GM19239 (cell line): ENCODE measurements at places on chromosomes 6 and 20.

GRCh38 chr20:47099825-47100441 is 205.3 kb downstream of the EYA2 start:
- no peak for DNase-seq

- DNase-seq = no peak
Observed at GRCh38 chr20:43442282-43442880, 15.3 kb upstream of the SRSF6 start.

- no peak for DNase-seq
Observed at GRCh38 chr20:57499676-57500075, 25.3 kb downstream of the CTCFL start.

DNA sequence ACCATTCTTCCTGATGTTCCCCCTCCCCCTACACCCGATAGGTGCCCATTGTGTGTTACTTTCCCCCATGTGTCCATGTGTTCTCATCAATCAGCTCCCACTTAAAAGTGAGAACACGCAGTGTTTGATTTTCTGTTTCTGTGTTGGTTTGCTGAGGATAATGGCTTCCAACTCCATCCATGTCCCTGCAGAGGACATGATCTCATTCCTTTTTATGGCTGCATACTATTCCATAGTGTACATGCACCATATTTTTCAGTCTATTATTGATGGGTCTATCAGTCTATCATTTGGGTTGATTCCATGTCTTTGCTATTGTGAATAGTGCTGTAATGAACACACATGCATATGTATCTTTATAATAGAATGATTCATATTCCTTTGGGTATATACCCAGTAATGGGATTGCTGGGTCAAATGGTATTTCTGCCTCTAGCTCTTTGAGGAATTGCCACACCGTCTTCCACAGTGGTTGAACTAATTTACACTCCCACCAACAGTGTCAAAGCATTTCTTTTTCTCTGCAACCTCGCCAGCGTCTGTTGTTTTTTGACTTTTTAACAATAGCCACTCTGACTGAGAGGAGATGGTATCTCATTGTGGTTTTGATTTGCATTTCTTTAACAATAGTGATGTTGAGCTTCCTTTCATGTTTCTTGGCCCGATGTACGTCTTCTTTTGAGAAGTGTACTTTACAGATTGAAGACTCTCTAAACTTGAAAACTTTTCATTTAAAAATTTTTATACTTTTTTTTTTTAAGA is 41.0 kb upstream of the GCNT2 start:
- no peak for DNase-seq

DNA sequence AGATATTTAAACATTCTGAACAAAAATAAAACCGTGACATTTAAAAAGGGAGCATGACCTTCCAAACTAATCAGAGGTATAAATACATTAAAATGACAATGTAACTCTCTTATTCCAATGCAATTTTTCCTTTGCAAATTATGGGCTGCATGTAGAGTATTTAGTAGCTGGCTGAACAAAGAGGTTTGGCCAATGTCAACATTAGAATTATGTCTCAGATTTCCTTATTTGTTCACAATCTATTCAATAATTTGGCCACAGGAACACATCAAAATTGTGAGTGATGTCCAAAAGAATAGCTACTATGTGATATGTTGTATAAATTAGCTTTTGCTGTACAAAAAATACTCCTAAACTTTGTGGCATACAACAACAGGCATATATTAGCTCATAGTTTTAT is 580.0 kb upstream of the MARCKS start:
- no peak for DNase-seq

- DNase-seq = no peak
Observed at GRCh38 chr20:36950414-36951197, 902 bp downstream of the SAMHD1 start.

DNA sequence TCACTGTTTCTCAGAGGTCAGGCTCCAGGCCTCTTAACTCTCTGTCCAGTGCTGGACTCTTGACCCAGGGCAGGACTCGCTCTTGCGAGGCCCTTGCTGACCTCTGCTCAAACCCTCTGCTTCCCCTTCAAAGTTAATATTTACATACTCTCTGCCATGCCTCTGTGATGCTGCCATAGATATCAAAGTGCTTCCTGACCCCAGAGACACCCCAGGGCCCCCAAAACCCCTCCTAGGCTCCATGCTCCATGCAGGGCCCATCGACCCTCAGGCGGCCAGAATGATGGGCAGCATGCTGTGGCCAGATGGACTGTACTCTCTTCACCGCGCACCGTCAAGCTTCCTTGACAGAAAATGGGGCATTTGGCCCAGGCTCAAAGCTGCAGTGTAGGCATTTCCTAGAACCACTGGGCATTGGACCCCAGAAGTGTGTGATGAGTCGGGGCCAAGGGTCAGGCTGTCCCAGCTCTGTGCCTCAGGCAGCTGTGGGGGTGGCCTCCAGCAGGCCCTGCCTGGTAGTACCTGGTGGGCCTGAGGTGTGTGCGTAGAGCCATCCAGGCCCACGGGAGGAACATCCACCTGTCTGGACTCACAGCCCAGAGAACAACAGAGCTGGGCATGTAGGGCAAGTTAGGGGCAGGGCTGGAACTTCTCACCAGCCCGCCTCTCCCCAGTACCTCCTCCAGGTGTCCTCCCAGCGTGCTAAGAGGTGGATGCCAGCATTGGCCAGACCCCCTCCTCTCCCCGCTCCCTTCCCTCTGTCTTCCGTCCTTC is 142.8 kb downstream of the VEGFA start:
- no peak for DNase-seq

DNA sequence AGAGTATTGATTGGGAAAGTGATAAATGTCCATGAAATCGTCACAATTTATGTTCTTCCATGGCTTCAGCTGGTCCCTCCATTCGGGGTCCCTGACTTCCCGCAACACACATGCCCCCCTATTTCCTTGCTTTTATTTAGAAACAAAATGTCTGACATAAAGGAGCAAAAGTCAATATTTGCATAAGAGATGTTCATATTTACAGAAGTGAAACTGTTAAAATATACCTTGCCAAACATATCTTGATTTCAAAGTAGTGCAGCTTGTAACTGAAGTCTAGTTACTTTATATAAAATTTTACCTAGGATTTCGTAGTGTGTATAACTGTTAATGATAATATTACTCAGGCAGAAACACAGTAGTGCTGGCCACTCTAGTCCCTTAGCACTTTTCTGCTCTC is 548.9 kb upstream of the ADGRB3 start:
- no peak for DNase-seq

GRCh38 chr20:20410678-20411077 is 42.8 kb downstream of the INSM1 start:
- no peak for DNase-seq

- DNase-seq = no peak
Observed at GRCh38 chr6:62391358-62391757, 105.3 kb upstream of the KHDRBS2 start.

DNA sequence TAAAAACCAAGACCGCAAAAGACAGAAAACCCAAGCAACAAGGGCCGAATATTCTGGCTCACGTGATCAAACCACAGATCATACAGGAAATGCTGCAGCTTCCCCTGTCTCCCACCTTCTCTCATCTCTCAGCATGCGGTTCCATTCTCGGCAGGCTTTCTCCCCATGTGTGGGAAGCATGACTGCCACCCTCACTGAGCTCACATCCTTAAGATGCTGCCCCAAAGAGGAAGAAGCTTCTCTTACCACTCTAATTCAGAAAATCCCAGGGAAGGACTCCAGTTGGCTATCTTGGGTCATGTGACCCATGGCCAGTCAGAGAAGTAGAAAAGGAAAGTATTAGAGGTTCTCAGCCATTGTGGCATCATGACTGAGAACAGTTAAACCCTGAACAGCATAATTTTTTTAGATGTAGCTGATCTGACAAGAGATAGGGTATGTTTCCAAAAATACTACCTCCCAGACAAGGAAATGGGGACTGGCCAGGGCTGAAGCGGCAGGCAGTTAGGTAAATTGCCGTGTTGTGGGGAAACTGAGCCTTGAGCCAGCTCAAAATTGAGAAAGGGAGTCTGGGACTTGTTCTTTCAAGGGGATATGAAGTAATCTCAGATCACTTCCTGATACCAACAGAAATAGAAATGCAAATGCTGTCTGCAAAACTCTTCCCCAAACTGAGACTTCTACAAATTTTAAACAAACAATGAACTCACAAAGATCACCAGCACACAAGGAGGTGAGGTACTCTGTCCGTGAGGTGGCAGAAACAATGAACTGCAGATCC is 37.1 kb upstream of the GRM4 start:
- peak; percentile 69 for DNase-seq

GRCh38 chr6:42637681-42638080 is 73.9 kb downstream of the UBR2 start:
- no peak for DNase-seq

DNA sequence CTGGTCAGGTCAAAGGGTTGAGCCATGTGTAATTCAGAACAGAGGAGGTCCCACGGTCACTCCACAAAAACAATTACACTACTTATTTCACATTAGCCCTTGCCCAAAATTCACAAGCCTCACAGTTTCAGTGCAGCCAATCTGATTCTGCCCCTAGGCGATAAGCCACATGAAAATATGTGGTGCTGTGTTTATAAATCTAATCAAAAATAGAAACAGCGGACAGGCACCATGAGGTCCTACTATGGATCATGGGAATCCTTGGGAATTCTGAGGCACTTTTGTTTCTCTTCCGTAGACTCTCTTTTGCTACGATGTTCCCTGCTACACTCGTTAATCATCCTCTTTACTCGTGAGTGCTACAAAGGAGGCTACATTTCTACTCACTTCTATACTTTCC is 476.1 kb downstream of the TFAP2A start:
- no peak for DNase-seq

GRCh38 chr6:110944681-110945151 is 13.8 kb upstream of the GTF3C6 start:
- peak; percentile 38 for DNase-seq

DNA sequence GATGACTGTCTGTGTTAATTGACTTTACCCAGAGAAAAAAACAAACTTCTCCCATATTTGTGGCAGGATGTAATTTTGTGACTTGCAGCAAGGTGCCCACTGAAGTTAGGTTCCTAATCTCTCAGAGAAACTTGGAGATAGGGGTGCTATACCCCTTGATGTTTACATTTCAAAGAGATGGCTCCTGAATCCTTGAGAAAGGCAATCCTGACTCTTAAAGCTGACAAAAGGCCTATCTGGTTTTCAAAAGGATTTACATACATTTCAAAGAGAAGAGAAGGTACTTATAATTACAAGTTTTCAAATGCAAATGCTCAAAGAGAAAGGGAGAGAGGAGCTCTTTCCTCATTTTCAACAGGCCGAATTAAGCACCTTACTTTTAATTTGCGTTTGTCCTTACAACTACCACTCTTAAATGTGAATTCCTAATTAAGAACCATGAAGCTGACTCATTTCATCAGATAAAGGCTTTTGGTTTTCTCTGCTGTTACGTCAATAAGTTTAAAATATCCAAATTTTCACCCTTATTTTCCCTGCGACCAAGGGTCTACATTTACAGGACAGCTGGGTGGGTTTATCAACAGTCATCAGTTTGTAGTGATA is 711.8 kb upstream of the MAP3K7 start:
- no peak for DNase-seq

GRCh38 chr6:307874-308273 is 15.6 kb downstream of the DUSP22 start:
- DNase-seq = no peak

DNA sequence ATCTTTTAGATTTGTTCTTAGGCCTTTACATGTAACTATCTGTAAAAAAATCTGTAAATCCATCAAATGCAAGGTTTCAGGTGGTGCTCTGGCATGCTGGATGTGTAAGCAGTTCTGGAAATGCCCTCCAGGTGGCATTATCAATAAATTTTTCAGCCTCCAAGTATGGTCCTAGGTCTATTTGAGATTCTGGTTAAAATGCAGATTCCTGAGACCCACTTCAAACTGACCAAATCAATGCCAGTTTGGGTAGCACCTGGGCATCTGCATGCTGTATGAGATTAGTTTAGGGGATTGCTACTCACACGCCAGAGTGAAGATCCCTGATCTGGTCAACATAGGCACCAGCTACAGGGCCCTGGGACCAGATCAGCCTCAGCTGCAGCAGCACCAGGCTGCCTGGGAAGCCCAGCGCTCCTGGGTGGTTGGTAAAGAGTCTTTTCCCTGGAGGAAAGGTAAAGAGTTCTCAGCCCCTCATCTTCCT is 507.3 kb upstream of the CITED2 start:
- peak; percentile 17 for DNase-seq

DNA sequence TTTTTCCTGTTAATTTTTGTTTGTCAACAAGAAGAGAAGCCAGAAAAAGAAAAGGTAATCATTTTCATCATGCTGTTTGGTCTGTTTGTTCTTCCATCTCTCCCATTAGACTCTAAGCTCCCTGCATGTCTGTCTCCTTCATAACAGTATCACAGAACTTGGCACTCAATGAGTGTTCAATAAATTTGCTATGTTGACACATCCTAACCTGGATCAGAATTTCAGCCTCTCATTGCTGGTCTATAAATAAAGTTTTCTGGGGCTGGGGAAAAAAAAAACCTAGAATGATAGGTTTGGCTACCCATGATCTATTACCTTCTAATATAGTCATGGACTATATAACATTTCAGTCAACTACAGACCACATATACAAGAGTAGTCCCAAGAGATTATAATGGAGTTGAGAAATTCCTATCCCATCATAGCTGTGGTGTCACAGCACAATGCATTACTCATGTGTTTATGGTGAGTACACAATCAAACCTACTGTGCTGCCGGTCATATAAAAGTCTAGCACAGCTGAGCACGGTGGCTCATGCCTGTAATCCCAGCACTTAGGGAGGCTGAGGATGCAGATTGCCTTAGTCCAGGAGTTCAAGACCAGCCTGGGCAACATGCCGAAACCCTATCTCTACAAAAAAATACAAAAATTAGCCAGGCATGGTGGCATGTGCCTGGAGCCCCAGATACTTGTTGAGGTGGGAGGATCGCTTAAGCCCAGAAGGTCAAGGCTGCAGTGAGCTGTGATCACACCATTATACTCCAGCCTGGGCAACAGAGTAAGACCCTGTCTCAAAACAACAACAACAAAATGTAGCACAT is 5.9 kb downstream of the NUDT3 start:
- DNase-seq = no peak

DNA sequence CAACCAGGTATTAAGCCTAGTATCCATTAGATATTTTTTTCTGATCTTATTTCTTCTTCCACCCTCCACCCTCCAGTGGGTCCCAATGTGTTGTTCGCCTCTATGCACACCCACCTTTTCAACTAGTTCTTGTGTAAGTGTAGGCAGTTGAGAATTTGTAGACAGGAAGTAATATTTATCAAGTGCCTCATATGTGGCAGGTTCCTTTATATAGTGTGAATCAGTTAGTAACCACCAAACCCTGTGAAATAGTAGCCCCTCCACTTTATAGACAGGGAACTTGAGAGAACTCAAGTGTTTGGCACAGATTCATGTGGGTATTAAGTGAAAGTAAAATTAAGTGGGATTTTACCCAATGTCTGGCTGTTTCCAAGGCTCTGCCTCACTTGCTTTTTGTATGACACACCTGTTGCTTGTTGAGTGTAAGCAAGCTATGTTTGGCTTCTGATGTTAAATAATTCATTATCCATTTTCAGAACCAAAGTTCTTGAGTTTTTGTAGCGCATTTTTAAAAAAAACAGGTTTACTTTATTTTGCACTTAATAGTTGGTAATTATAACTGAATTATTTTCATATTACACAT is 24.8 kb downstream of the AFDN start:
- DNase-seq = no peak

GRCh38 chr6:81750681-81751387 is 1.6 kb downstream of the TENT5A start:
- DNase-seq = no peak
